Activated CD4-positive, alpha-beta T cell treated with anti-CD3 and anti-CD28 coated beads for 4 hours (primary cell): ENCODE measurements at places on chromosomes 12 and 14.

- no peak for DNase-seq
Measured at GRCh38 chr14:75842551-75842950, 139.2 kb downstream of the TGFB3 start.

DNA sequence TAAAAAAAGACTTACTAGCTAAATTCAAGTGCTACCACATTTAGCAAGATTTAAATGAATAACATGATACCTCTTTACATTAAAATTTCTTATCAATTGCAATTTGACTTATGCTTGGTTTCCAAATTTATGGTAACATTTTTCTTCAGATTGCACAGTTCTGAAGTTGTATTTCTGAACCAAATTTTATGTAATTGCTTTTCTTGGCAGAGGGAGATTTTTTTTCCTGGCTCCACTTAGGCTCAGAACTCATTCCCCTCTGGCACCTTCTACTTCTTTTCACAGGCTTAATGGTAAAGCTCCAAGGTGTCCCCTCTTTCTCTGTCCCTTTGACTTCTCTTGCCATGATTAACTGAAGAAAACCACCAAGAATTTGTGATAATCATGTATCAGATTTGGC lies 99.8 kb upstream of the TMTC1 start:
- no peak for DNase-seq

GRCh38 chr12:99476956-99477355 lies 170.6 kb upstream of the GARIN6 start:
- DNase-seq: no peak

DNA sequence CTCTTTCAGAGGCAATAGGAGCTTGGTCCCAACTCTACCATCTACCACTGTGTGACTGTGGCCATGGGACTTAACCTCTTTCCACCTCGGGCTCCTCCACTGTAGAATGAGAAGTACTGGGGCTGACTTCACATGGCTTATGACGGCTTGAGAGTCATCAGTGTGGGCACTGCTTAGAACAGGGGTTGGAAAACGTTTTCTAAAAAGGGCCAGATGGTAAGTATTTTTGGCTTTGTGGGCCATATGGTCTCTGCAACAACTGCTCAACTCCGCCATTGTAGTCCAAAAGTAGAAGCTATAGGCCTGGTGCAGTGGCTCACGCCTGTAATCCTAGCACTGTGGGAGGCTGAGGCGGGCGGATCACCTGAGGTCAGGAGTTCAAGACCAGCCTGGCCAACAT lies 69.2 kb upstream of the LTA4H start:
- DNase-seq: no peak

DNA sequence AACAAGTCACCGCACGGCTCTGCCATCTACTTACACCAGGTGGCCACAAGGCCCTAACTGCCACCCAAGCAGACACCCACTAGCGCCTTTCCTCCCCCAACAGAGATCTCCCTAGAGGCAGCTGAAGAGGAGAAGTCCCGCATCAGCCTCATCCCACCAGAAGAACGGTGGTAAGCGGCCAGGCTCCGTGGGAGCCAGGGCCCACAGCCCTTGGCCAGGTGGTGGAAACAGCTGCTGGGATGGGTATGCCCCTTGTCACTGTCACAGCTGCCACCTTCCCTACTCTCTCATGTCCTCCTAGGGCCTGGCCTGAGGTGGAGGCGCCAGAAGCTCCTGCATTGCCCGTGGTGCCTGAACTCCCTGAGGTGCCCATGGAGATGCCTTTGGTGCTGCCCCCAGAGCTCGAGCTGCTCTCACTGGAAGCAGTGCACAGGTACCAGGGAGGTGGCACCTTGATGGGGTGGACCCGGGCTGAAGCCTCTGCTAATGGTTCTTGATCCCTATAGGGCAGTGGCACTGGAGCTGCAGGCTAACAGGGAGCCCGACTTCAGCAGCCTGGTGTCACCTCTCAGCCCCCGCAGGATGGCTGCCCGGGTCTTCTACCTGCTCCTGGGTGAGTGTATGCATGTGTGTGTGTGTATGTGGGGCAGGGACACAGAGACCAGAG lies 7.5 kb downstream of the REC8 start:
- DNase-seq: no peak

- DNase-seq: no peak
Measured at GRCh38 chr12:82665142-82665923, 21.4 kb upstream of the TMTC2 start.

GRCh38 chr14:101604935-101605780 lies 43.9 kb downstream of the DIO3 start:
- DNase-seq: no peak

DNA sequence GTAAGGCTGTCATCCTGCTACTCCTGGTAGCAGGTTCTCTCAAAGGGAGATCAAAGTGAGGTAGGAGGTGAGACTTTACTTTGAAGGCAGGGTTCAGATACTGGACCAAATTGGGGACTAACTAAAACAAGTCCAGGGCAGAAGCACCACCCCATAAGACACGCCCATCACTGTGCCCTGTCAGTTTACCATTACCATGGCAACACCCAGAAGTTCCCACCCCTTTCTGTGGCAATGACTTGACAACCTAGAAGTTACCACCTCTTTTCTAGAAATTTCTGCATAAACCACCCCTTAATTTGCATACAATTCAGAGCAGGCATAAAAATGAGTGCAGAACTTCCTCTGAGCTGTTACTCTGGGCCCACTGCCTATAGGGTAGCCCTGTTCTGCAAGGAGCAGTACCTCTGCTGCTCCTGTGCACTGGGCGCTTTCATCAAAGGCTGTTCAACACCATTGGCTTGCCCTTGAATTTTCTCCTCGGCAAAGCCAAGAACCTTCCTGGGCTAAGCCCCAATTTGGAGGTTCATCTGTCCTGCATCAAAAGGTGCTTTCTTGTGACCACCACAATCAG lies 64.8 kb upstream of the MAX start:
- no peak for DNase-seq

- no peak for DNase-seq
Measured at GRCh38 chr14:74841230-74842207, 34.4 kb downstream of the PROX2 start.

DNA sequence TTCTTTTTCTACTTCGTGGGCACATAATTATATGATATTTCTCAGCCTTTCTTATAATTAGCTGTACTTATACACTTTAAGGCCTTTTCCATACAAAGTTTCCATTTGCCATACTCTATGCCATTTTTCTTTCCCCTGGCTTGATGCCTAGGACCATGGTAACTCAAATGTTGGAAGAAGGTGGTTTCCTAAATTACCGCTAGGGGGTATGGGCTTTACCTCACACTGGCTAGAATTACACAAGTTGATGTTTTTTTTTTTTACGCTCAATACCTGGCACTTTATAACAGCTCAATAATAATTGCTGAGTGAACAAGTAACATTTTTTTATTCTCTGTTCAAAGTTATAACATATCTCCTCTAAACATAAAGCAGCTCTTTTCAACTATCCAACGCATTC lies 306.8 kb upstream of the LRFN5 start:
- no peak for DNase-seq

DNA sequence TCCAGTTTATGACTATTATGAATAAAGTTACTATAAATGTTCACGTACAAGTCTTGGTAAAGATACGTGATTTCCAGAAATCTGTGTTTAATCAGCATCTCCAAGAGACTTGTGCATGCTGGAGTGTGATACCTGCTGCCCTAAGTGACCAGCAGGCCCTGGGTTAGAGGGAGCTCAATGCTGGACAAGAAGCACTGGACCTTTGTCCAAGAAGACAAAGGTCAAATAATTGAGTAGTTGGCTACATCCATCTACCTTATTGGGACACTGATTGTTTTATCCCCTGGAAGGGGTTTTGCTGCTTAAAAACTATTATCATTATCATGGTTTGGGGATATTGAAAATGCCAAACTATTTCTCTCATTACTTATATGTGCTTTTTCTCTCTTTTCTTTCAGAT lies 37.0 kb upstream of the CHST11 start:
- DNase-seq: no peak

DNA sequence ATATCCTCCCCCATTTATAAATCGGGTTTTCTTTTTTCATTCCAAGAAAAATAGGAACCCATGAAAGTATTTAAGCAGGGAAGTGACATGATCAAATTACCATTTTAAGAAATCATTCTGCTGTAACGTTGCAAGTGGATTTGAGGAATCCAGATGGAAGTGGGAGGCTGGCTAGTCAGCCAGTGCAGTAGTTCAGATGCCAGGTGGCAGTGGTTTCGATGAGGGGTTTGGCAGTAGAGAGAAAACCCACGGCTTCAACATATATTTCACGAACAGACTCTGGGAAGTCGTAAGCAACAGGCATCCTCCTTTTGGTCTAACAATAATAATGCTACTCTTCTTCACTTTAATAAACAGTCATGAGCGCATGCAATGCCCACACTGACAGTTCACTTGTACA lies 25.0 kb downstream of the PDZRN4 start:
- no peak for DNase-seq

- no peak for DNase-seq
Measured at GRCh38 chr12:25264114-25264513, 13.4 kb upstream of the KRAS start.

DNA sequence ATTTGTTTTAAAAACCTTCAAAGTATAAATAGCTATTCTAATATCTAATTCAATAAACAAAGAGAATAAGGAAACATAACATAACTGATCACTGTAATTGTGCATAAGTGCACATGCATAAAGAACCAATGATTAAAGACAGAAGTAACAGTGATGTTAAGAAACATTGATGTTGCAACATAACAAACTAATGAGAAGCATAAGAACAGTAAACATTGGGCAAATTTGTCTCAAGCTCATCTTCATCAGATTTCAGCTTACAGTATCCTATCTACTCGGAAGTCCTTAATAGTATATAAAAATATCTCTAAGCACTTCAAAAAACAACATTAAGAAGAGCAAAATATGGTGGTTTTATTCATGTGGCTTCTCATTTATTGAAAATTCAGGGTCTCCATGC lies 97.6 kb downstream of the GARIN6 start:
- no peak for DNase-seq

DNA sequence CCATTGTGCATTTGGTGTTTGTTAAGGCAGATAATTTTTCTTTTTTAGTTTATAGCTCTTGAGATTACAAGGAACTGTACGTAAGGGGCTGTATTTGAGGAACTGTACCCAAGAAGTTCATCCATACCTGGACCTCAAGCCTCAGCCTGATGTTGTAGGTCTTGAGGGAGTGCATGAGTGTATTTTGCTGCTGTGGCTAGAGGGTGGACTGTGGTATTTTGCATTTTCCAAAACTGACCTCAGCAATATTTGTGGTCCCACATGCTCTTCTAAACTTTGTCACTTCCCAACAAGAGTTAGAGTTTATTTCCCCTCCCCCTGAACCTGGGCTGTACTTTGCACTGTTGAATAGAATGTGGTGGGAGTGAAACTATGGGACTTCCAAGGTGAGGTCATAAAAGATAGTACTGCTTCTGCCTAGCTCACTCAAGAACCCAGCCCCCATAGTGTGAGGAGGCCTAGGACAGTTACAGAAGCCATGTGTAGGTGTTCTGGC lies 42.2 kb upstream of the FBXO33 start:
- no peak for DNase-seq

GRCh38 chr12:121611306-121611705 lies 15.0 kb upstream of the ORAI1 start:
- DNase-seq: no peak

GRCh38 chr14:51202914-51203665 lies 37.0 kb upstream of the TMX1 start:
- DNase-seq: no peak

DNA sequence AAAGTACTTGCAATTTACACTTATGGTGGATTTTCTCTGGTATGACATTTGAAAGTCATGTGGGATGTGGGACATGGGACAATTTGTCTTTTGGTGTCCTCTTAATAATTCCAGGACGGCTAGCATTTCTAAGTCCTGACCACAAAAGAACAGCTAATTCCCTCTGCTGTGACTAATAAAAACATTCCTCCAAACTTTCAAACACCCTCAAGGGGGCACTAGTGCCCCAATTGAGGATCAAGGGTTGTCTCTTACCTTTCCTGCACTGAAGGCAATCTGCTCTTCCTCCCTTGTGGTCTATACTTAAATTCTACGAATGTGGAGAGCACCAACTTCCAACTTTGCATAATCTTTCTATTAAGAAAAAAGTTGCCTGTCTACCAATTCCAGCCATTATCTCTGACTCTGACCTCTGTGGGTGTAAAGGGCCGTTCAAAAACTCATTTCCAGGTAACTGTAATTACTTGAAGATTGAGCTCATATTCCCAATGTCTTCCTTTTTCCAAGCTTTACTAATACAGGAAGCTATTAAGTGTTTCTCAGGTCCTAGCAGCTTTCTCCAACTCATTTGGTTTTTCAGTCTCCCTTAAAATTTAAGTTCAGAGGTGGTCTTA lies 210.2 kb downstream of the PTPRO start:
- peak; percentile 46 for DNase-seq

GRCh38 chr14:62158779-62159178 lies 396.6 kb downstream of the SNAPC1 start:
- no peak for DNase-seq

DNA sequence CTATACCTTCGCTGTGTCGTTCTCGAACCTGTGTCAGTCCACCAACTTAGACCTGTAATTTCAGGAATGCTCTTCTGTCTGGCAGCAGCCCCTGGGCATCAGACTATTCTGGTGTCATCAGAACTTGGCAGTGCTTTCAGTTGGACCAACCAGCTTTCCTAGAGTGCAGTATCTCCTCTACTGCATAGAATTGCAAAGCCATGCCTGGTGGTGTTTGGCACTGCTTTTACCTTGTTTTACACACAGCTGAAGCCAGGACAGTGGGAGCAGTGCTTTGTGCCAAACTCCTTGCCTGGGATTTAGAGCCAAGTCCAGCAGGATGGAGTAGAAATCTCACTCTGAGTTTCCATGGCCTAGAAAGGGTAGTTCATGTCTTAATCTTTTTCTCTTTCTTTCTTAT lies 1.5 kb downstream of the FLVCR2 start:
- no peak for DNase-seq

DNA sequence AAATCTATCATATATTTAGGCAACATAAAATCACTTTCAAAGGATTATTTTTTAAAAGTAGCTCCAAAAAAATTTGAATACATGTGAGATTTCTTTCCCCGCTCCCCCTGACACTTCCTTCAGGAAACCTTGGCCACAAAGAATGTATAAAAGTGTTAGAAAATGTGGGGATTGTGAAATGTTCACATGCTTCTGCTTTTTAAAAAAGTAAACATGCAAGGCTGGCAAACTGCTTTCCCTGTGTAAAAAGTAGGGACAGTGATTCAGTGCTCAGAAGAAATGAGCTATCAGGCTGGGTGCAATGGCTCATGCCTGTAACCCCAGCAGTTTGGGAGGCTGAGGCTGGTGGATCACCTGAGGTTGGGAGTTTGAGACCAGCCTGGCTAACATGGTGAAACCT lies 26.6 kb downstream of the MBIP start:
- DNase-seq: no peak

GRCh38 chr12:72792889-72793288 lies 520.7 kb downstream of the TRHDE start:
- DNase-seq: no peak

DNA sequence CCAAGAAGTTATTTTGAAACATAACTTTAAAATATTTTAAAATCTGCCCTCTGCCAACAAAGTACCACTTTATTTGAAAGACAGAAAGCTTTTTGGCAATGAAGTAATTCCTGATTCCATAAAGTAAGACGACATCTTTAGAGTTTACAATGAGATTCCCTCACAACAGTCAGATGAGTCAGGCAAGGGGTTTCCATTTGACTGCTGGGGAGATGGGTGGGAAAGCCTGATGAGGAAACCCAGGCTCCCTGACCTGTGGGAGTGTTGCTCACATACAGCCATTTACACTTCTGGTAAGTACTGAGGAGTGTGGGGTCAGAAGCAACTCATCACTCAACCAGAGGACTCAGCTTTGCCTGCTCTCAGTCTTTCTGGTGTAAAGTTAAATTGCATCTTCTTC lies 10.2 kb downstream of the KITLG start:
- no peak for DNase-seq
